Frontal cortex (tissue), 4 donors: ENCODE measurements at places on chromosomes 5 and 9.

DNA sequence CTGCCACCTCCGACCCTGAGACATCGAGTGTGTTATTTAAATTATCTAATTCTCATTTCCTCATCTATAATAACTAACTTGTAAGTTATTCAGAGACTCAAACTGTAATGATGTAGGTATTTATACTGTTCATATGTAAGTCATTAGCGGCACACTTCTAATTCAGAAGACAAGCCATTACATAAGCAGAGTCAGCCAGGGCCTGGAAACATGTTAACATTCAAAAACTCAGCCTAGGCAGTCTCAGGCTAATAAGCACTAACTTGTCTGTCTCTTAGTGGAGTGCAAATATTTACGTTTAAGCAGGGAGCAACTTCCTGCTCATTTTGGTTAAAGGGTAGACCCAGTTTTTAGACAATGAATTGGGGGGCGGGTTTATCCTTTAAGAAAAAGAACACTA lies 598.4 kb downstream of the ACTL7B start:
- DNase-seq = no peak

DNA sequence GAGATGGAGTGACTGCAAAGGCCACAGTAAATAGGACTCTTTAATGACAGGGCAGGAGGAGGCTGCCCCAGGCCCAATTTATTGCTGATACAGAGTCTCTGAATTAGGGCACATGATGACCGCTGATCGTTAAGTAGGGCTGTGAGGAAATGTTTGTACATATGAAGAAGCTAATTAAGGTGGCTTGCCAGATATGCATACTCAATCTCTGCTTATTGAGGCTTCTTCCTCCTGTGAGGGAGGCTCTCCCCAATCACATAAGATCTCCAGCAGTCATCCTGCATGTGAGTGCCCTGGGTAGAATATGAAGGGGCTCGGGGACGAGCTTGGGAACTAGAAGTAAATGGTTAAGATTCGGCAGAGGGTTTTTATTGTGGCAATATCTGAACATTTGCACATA lies 8.2 kb upstream of the CD180 start:
- no peak for DNase-seq

DNA sequence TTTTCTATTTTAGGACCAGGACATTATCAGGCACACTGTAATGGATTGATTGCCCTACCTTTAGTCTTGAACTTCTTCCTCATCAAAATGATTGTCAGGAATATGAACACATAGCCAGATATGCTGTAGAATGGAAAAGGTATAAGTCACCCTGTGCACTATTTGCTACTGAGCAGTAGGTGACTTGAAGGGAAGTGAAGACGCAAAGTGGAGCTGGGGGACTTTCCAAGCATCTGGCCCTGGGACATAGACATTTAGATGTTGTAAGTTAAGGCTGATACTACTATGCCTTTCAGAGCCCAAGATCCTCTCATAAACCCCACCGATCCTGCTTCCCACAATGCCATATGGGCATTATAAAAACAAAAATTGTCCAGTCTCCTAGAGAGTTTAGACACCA lies 174.5 kb downstream of the DOCK8 start:
- DNase-seq = no peak

- DNase-seq = no peak
These were observed 62.8 kb downstream of the CDKN2A start for GRCh38 chr9:21931428-21931827.

DNA sequence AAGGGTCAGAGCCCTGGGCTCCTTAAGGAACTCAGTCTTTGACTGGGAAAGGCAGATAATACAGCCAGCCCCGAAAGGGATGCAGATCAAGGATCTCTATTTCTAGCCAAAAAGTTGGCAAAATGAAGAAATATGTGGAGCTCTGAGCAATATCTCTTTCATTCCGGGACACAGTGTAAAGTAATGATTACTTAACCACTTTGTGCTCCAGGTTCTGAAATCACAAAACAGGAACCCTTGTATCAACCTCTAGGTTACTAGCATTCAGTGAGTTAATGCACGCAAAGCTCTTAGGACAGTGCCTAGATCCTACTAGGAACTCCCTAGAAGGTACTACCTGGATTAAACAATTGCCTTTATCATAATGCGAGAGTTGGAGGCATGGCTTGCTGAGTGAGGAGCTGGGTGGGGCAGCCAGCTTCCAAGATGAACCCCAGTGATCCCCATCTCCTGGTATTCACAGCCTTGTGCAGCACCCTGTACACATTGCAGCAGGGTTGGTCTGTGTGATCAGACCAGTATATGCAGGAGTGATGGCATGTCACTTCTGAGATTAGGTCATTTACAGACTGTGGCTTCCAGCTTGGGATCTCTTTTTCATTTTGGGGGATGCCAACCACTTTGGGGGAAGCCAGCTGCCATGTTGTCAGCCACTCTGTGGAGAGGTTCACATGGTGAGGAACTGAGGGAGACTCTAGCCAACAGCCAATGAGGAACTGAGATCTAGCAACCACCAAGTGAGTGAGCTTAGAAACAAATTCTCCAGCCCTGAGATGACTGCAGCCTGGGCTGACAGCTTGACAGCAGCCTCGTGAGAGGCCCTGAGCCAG lies 103.1 kb upstream of the SLC44A1 start:
- DNase-seq = no peak

DNA sequence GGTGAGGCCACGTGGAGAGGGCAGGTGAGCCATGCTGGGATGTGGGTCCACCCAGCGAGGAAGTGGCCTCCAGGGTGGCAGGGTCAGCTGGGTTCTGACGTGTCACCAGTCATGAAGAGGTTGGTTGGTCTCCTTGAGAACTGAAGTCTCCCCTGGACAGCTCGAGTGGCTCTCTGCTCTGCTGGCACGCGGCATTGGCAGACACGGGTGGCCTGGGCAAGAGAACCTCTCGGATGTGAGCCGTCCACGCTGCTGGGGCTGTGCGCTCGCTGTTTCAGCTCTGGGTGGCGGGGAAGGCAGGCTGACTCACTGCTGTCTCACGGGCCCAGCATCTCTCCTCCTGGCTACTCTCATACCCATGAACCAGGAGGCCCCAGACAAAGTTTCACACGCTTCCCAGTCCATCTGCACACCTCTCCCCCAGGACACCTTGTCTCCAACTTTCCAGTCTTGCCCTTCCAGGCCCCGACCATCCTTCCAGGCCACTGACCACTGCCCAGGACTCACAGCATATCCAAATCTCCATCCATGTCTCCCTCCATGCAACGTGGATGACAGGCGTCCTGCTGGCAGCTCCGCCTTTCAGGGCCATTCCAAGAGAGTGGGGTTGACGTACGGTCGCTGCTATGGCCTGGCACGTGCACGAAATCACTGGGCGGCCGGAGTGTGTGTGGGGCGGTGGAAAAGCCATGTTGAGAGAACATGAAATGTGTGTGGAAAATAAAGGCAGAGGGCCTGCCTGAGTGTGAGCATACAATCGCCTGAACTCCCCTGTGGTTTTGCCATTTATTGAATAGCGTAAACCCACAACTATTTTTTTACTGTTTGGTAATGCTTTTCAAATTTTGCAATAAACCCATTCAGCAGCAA lies 145.0 kb upstream of the COL5A1 start:
- DNase-seq = no peak

GRCh38 chr9:136107155-136107952 lies 11.3 kb downstream of the TMEM250 start:
- DNase-seq = no peak

DNA sequence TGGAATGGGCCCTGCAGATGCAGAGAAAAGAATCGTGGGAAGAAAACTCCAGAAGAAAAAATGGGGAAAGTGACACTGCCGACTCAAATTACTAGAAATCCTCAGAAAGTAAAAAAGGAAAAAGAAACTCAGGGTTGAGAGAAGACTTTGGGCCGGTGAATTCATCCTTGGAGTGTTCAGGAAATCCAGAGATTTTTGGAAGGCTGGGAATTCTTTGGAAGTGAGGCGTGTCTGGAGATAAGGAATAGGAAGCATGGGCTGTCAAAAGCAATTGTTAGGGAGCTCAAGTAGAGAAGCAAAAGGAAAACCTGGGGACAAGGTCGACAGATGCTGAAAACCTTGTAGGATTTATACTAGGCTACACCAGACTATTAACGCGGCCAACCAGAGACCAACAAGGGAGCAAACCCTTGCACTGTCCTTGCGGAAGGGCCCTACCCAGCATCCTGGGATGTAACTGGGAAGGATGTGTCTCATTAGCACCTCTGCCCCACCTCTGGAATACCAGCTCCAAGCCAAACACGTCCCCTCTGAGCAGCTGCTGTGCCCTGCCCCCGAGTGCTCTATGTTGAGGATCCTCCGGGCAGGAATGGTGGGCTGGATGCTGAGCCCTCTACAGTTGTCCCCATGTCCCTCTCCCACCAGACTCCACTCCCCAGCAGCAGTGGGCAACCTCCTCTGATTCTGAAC lies 11.6 kb downstream of the DAB2IP start:
- DNase-seq = no peak

GRCh38 chr9:124010665-124011321 lies 775 bp upstream of the LHX2 start:
- DNase-seq = no peak

GRCh38 chr9:99693888-99694287 lies 127.8 kb upstream of the NR4A3 start:
- no peak for DNase-seq

DNA sequence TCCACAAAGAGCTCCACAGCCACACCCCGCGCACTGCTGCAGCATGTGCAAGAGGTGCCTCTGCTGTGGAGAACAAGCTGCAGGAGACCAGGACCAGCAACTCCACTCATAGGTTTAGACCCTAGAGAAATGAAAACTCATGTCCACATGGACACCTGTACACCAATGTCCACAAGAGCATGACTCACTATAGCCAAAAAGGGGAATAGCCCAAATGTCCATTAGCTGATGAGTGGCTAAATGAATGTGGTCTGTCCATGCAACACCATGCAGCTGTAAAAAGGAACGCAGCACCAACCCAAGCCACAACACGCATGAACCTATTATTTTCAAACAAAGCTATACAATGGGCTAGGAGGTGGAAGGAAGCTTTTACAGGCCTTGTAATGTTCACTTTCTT lies 18.1 kb downstream of the DYNC2I2 start:
- DNase-seq = no peak

GRCh38 chr5:140220032-140220697 lies 45.2 kb downstream of the CYSTM1 start:
- DNase-seq = no peak

- DNase-seq = no peak
These were observed 29.0 kb downstream of the DCTN4 start for GRCh38 chr5:150729859-150730258.

GRCh38 chr9:107932601-107933000 lies 443.0 kb upstream of the KLF4 start:
- DNase-seq = no peak

GRCh38 chr5:73256862-73257261 lies 83.9 kb downstream of the TMEM174 start:
- DNase-seq = no peak

- DNase-seq = no peak
These were observed 6.6 kb downstream of the TMEM171 start for GRCh38 chr5:73126957-73127356.

DNA sequence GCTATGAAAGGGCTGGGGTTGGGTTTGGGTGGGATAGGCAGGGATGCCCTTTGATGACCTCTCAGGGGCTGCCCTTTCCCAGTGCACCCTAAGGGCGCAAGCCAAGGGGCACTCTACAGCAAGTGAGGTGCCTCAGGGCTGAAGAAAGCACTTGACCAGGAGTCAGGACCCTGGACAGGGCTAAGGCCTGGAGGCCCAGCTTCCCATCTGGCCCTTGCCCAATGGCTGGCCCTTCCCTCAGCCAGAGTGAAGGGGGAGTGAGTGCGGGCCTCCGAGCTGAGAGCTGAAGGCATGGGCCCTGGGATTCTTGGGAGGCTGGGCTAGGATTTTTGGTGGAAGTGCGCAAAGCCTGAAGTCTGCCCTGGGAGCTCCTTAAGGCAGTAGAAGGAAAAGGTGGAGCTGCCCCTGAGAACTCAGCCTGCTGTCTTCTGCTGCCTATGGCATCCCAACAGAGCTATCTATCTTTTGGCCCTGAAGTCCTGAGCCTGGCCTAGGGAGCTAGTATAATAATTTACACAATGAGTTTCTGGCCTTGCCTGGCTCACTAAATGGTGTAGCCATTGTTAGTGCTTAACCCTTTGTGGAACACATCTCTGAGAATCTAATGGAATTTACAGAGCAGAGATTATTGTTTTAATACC lies 16.4 kb downstream of the JADE2 start:
- DNase-seq = no peak

GRCh38 chr9:102178811-102179210 lies 440.4 kb upstream of the GRIN3A start:
- DNase-seq = no peak

DNA sequence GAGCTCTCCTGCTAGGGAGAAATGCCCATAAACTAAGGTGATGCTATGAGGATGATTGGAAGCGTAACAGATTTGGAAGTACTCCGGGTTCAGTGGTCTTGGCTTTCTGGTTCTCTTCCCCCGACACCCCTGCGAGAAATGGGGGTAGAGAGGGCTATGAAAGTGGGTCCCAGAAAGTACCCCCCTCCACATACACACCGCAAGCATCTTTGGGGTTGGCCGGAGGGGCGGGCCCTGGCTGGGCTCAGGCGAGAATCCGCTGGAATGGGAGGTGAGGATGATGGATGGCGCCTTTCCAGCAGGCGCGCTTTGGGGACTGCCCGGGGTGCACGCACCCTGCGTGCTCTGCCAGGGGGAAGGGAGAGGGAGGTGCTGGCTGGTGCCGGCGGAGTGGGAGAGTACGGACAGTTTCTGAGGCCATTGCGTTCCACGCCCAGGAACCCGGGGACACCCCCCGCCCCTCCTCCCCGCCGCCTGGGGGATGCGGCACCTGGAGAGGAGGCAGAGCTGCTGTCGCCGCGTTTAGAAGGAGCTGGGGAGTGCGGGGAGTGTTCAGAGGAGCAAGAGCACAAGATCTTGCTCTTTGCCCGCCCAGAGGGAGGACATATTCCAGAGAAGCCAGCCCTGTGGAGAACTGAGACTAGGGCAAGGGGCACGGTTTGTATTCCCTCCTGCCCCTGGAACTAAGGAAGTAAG lies 1.9 kb downstream of the PCSK5 start:
- DNase-seq = peak; percentile 29

DNA sequence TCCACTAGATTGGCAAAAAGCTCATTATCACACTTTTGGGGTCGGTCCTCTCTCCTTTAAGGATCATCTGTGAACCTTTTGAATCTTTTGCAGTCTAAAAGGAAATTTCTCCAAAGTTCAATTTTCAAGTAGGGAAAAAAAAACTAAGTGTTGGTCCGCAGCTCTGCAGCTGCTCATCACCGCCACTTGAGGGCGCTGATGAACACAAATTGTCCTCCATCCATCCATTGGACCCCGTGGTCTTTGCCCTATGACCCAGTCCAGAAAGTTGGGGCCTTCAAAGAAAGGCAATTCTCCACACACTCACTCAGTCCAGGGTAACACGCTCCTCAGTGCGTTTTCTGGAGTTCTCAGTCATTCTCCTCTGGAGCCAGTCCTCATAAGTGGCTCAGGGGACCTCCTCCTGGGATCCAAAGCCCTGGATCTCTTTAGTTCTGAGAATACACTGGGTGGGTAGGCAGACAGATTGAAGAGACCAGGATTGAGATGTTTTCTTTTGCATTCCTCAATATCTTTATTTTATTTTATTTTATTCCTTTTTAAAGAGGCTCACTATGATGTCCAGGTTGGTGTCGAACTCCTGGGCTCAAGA lies 63.6 kb upstream of the SLC28A3 start:
- DNase-seq = peak; percentile 34

- peak; percentile 55 for DNase-seq
These were observed 16.4 kb downstream of the RETREG1 start for GRCh38 chr5:16600397-16600796.
